ENCODE measurements at places on chromosomes 2 and 18.

DNA sequence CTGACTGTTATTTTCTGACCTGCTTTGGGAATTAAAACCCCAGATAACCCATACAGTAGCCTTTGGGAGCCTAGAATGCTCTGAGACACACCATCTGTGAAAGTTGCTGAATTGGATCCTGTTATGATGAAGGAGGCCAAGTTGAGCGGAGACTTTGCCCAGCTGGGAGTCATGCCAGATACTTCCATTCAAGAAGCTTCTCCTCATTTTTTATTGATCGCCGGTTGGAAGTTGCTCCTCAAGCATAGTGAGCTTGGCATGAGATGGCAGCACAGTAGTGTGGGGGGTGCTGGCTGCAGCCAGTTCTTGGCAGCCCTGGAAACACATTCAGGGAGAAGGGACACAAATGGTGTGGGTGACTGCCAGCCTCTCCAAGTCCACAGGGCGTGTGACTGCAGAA, 270.7 kb upstream of the NRP2 start:
- DNase-seq = no peak

DNA sequence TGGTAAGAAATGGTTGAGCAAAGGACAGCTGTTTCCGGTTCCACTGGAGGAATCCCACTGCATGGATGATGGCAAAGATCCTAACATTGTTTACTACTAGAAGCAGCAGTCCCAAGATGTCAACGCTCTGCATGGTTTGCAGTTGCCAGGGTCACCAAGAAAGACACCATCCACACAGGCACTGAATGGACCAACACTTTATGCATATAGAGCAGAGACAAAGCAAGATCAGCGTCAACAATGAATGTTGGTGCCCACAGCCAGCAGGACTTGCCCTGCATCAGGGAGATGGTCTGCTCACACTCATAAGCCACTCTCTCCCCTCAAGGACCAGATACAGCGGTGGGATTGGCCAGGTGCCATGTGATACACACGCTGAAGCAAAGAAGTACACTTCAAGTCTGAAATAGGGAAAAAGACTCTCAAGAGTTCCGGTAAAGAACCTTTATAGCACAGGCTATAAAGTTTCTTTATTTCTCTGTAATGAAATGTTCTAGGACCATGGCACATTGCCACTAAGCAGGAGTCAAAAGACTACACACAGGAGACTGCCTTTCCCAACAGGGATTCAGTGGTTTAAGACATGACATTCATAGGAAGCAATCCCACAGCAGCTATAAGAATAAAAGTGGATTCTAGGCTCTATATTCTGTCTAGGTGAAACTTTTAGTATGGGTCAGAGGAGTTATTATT, 133.2 kb upstream of the EPHA4 start:
- no peak for DNase-seq

DNA sequence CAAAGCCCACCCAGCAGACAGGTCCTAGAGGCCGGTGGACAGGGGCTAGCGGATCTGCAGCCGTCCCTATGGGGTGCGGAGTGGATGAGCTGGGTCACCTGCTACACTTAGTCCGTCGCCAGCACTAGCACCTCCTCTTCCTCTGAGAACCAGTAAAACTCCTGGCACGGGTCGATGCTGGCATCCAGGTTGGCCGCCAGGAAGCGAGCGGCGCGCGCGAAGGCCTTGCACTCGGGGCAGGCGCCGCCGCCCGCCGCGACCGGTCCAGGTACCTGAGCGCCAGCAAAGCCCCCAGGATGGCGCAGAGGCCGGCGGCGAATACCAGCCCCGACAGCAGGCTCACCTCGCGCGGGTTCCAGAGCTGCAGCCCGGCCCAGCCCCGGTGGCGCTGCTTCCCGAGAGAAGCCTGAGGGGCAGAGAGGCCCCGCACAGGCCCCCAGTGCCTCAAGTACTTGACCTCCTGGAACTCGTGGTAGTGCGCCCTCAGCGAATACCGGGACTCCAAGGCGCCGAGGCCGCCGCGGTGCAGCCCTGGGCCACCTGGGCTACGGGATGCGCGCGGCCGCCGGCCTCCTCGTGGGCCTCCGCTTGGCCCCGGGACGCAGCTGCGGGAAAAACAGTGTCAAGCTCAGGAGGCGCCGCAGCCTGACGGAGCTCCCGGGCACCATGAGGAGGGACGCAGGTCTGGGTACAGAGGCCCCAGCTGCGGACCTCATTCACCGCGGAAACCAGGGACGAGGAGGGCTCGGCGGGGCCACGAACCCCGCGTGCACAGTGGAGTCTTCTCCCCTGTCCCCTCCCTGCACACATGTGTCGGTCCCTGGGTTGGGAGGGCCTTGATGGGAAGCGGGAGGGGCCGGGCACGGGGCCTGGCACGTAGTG, 27.5 kb upstream of the ALPP start:
- no peak for DNase-seq

GRCh38 chr2:188028739-188029138, 262.9 kb upstream of the GULP1 start:
- DNase-seq = no peak

- DNase-seq = no peak
These were observed 34.0 kb upstream of the CYP26B1 start for GRCh38 chr2:72181616-72182015.

- no peak for DNase-seq
These were observed 154.2 kb downstream of the FAM210A start for GRCh38 chr18:13572148-13572547.

GRCh38 chr18:2178036-2178435, 393.3 kb downstream of the METTL4 start:
- no peak for DNase-seq

Data from naive thymus-derived CD4-positive, alpha-beta T cell (primary cell).